ENCODE measurements at places on chromosomes 5 and 9.
A peak's percentile ranks its signal among the peaks of the same experiment; 100 is the strongest.

- DNase-seq = peak; percentile 72
Observed at GRCh38 chr5:73215891-73216610, 43.1 kb downstream of the TMEM174 start.

DNA sequence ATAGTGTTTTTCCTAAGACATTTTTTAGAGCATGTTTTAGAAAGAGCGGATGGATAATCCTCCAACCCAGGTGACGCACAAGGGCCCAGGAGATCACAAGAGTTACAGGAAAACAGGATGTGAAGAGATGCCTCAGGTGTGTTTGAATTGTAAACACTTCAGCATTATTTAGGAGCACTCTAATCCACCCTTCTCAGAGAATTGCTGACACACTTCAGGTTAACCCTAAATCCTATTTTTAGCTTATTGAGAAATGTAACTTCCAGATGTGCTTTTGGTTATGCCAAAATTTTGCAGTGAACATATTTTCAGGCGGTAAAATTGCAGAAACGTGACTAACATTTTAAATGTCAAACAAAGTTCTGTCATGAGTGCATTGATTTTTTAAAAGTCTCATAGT lies 755.4 kb upstream of the CTNND2 start:
- no peak for DNase-seq

DNA sequence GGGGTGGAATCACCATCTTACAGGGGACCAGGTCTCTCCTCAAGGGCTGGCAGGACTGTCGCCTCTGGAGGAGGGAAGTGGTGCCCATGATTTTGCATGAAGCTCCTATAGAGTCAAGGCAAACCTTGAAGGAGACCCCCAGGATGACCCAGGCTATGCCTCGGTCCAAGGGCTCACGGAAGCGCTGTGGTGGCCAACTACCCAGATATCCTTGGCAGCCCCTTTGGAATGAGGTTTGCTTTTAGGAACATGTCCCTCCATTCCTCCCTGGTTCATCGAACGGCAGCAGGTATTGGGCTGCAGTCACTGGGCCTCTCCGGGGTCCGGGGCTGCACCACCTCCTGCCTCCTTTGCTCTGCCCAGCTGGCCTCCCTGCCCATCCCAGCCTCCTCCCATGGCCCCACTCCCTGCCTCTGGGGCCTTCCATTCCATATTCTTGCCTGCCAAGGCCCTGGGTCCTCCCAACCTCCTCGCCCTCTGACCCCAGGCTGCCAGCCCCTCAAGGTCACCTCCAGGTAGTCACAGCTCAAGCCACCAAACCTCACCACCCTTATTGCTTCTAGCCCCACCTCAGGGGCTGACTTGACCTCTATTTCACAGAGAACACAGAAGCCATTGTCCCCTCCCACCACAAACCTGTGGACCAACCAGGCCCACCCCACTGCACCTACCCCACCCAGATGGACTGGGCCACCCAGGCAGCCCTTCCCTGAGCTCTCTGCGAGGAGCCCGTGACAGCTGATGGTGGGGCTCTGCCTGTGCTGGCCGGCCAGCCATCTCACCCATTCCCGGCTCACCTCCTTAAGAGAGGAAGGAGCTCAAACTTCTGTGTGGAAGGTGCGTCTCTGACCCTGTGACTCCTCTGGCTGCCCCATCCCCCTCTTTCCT lies 3.6 kb upstream of the IL3 start:
- no peak for DNase-seq

- no peak for DNase-seq
Observed at GRCh38 chr9:70205366-70206020, 53.3 kb upstream of the SMC5 start.

DNA sequence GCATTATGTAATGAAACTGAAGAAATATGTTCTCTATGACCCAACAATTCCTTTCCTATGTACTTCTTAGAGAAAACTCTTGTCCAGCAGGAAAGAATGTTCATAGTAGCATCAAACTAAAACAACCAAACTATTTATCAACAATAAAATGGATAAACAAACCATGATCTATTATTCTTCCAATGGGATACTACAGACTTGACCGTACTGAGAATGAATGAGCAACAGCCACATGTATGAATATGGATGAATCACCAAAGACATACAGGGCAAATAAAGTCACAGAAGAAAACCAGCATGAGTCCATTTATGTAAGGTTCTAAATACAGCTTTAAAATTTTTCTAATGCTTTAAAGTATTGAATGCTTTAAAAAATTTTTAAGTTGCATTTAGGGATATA lies 73.6 kb upstream of the SUSD1 start:
- no peak for DNase-seq

Data from HCT116 (cell line).